ENCODE measurements at places on chromosomes 1 and 21.

DNA sequence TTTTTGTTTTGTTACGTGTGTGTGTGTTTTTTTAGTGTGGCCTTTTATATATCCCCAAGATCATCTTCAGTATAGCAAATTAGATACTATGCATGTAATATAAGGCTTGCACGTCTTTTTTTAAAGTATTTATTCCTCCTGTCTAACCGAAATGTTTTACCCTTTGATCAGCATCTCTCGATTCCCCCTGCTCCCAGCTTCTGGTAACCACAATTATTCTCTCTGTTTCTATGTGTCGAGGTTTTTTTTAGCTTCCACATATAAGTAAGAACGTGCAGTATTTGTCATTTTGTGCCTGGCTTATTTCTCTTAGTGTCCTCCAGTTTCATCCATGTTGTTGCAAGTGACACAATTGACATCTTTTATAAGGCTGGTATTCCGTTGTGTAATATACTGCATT, 18.7 kb downstream of the CEP85 start:
- no peak for DNase-seq

DNA sequence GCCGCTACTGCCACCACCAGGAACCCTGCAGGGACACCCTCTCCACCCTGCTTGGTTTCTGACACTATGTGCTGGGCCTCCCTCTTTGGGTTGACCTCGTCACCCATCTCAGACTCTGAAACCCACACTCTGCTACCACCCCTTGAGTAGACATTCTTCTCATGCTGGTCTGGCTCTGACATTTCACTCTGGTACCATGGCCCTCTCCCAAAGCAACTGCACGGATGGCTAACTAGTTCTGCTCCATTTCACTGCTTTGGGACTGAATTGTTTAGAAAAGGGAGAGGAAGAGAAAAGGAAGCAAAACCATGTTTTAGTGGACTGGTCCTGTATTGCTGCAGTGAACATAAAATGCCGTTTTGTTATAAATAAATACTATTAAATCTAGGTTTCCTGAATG, 137.8 kb downstream of the KCNK2 start:
- no peak for DNase-seq

GRCh38 chr1:181746224-181746623, 262.9 kb downstream of the CACNA1E start:
- DNase-seq: no peak

GRCh38 chr1:11944358-11944931, 9.9 kb downstream of the PLOD1 start:
- no peak for DNase-seq

GRCh38 chr1:198829944-198830343, 191.1 kb downstream of the PTPRC start:
- DNase-seq: no peak

- DNase-seq: no peak
These were observed 26.8 kb downstream of the PTTG1IP start for GRCh38 chr21:44846485-44847260.

- DNase-seq: no peak
These were observed 3.8 kb downstream of the PHGDH start for GRCh38 chr1:119715542-119715941.
